ENCODE measurements at places on chromosomes 7 and 10.
A peak's percentile ranks its signal among the peaks of the same experiment; 100 is the strongest.

DNA sequence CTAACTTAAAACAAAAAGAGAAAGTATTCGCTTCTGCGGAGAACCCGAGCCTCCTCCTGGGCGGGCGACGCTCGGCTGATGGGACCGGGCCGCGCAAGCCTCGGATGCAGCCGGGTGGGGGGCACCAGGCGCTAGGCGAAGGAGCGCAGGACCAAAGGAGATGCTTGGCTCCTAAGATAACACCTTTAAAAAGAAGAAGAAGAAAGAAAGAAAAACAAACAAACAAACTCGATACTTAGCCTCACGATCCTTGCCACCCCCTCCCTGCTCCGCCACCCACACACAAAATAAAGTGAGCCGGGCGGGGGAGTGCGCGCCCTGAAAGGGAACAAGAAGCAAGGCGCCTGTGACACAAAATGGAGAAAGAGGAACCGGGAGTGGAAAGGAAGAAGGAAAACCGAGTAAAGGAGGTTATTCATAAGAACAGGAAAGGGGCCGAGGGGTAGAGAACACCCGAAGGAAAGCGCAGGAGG, 34.0 kb upstream of the EBLN1 start:
- DNase-seq: peak; percentile 37

DNA sequence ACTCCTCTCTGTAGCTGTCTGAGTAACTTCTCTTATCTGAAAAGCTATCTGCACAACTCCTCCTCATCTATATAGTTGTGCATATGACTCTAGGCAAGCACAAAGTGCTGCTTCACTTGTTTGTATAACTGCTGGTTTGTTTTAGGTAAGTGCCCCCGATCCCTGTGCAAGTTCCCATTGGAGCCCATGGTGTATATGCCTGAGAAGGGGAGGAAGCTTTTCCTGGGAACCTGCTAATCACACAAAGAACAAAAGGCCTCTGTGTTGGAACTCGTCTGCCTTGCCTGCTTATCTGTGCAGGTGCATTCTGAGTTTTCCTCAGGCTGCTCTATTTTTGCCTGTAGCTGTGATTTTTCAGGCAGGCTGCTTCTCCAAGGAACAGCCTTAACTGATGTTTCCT, 23.2 kb upstream of the PHF14 start:
- no peak for DNase-seq

GRCh38 chr7:134602881-134603451, 43.7 kb upstream of the BPGM start:
- peak; percentile 29 for DNase-seq

GRCh38 chr10:102113956-102114857, 6.0 kb downstream of the LDB1 start:
- DNase-seq: no peak

Measured in epithelial cell of esophagus (primary cell).